ENCODE measurements at places on chromosomes 4 and X.

DNA sequence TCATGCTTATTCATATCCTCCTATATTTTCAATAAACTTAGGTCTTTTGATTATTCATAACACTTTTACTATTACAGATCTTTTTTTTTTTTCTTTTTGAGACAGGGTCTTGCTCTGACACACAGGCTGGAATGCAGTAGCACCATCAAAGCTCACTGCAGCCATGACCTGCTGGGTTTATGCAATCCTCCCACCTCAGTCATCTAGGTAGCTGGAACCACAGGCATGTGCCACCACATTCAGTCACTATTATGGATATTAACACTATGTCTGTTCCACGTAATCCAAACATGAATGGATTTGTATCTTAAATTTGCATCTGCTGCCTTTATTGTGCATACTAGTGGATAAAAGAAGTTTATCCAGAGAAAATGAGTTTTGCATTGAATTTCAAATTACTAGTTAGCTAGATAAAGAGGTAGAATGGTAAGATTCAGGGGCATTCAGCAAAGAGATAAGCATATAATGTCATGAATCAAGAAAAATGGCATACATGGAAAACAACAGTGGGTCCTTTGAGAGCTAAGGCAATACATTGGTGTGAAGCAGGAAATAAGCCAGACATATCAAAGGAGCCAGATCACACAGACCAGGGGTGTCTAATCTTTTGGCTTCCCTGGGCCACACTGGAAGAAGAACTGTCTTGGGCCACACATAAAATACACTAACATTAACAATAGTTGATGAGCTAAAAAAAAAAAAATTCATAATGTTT, 13.9 kb downstream of the ANAPC10 start:
- DNase-seq = no peak

DNA sequence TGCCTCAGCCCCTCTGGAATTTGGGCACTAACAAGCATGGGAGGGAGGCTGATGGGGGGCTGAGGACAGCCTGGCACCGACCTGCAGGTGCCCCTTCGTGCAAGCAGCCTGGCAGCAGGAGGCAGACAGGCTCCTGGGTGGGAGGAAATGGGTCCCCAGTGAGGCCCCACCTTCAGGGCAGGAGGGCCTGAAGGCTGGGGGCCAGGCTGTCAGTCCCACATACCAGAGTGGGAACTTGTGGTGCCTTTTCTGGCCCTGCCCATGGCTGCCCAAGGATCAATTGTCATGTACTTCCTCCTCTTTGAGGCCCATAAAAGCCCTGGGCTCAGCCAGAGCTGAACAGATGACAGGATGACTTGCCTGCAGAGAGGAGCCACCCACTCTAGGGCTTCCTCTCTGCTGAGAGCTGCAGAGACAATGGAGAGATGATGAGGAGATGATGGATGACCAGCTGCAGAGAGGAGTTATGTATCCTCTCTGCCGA, 141.0 kb downstream of the PDHA2 start:
- DNase-seq = no peak

DNA sequence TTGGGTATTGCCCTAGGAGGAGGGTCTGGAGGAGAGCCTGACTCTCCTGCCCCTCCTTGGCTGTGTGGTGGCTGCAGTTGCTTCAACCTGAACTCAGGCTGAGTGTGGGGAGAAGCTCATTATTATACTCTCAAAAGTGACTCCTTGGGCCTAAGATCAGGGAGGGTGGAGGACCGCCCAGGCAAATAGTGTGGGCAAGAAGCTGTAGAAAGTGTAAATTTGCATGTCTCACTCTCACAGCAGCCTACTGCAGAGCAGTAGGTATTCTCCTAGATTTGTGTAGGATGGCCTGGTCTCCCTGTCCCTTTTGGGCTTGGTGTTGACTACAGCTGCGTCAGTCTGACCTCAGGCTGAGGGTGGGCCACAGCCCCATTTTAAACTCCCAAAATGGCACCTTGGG, 156.1 kb downstream of the ZNF330 start:
- no peak for DNase-seq

DNA sequence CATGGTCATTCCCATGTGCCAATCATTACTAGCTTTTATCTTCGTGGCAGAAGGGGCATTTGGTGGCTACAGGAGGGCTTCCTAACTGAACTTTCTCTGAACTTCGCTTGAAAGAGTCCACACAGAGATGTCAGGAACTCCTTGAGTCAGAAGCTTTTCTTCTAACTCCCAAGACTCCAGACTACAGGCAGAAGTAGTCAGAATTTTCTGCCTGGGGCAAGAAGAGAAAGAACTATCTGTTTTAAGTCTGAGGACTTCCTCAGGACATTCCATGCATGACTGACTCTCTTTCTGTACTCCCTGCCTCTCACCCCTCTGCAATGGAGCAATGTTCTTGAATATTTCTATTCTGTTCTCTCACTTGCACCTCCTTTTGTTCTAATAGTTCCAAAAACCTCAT, 170.5 kb upstream of the TBC1D9 start:
- no peak for DNase-seq

DNA sequence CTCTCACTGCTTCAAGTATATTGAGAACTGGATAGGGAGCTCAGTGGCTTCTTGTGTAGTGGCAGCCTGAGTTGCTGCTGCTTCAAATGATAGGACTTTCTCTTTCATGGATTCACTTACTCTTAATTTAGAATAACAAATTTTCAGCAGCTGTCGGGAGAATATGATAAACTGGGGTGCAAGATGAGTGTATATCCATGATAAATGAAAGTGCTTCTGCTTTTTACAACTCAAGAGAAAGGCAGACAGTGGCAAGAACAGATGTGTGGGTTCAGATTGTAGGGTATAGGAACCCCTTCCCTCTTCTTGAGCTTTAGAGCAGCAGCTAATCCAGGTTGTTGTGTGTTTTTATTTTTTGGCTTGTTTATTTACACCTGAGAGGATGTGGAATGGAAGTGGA, 1.0 kb downstream of the SH3BGRL start:
- no peak for DNase-seq

DNA sequence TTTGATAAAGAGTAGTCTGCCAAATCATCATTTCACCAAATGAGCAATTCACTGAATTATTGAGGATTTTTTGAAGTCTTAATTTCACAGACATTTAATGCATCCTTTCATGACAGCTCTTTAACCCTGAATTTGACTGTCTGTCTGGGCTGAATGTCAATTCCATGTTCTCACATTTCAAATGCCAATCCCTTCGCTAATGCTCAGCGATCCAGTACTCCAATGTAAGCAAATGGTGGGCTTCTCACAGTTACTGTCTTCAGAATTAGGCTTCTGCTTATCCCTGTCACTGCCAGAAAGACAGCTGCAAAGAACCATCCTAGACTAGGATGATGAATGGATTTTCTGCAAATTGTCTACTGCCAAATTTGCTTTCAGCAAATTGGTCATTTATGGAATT, 36.2 kb upstream of the USP38 start:
- DNase-seq = no peak

GRCh38 chr4:2082118-2082517, 23.0 kb downstream of the NAT8L start:
- no peak for DNase-seq

- DNase-seq = no peak
Observed at GRCh38 chr4:93103042-93103441, 725.5 kb upstream of the ATOH1 start.

DNA sequence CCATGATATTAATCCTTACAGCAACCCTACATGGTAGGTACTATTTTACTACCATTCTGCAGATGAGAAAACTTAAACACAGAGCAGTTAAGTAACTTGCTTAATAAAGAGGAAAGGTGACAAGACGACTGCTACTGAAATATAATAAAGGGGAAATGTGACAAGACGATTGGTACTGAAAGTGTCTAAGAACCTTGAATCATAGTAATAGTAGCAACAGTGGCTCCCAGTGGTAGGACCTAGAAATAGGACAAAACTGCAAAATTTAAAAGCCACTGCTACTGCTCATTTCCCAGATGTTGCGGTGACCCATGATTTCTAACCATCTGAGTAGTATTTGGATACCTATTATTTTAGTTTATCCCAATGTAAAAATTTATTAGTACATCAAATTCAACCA, 89.5 kb downstream of the TASL start:
- DNase-seq = no peak

GRCh38 chrX:103503853-103504207, 15.5 kb downstream of the RAB40A start:
- no peak for DNase-seq

DNA sequence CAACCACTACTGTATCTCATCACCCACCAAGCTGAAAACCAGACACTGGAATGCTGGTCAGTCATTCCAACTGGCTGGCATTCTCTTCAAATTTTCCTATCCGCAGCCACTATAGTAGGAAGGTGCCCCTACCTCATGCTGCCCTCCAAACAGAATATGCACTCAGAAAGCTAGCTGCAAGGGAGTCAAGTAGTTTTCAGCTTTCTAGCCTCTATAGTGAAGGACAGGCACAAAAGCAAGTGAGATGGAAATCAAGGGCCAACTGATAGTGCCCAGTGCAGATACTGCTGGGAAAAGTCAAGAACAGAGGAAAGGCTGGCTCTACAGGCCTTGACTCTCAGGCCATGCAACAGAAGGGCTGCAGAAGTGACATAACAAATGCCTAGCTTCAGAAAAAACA, 47.2 kb downstream of the BCOR start:
- no peak for DNase-seq

GRCh38 chr4:93416344-93417128, 412.0 kb upstream of the ATOH1 start:
- no peak for DNase-seq

DNA sequence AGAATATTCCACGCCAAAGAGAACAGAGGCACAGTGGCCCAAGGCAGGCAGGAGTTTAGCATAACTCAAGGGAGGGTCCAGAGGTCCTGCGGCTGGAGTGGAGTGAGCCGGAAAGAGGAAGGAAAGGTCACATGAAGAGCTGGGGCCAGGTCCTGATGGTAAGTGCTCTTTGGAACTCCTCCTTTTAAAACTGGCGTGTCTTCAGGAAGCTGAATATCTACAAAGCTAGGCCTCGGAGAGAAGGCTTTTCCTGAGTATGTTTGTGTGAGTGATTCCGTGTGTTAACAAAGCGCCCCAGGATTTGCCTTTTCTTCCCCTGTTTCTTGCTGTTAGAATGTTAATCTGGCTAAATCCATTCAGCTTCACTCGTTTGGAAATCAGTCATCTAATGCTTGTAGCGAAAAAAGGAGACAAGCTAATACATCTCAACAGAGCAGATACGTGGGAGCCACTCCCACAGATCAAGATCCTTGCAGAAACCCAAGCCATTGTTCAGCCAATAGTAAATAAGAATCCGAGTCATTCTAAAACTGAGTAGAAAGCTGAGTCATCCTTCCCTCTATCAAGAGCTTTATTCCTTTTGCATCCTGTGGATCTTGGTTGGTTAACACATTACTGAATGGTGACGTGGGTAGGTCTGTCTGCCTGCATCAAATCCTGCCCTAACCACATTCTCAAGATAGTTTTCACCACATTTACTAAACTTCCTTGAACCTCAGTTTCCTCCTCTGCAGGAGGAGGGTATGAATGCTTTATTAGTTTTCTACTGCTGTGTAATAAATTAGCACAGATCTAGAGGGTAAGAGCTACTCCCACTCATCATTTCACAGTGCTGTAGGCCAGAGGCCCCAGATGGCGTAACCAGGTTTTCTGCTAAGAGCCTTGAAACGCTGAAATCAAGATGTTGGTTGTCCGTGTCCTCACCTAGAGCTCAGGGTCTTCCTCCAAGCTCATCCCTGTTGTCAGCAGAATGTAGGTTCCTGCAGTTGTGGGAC, 43.2 kb upstream of the RBM47 start:
- DNase-seq = peak; percentile 28

DNA sequence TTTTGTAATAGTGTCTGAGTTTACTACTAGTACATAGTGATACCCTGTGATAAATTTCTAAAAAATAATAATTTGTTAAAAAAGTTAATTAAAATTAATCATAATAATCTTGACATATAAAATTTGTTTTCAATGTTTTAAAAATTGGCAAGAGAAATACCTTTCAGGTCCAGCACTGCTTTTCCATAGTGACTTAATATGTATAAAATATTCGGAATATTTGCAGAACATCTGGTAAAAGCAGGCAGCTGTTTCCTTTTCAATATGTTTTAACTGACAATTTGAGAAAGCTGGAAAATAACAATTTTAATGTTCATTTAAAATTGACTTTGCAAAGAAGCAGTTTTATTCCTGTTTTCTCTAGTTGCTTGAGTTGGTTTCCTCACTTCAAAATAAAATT, 17.6 kb upstream of the GK2 start:
- DNase-seq = no peak

- no peak for DNase-seq
Observed at GRCh38 chrX:110258552-110258951, 59.3 kb downstream of the AMMECR1 start.

DNA sequence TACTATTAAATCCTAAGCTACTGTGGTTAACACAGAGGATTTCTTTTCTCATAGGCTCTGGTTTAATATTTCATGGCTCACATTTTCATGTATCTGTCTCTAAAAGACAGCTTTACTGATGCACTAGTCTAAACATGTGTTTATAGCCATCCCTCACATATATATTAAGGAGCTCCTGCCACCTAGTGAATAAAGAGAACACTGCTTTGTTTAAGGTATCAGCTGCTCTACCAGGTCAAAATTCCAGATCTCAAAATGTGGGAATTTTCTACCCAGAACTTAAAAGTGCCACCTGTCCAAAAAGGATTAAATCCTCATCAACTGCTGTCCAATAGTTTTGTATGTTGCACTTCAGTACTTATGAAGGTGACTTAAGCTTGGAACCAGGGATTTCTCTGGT, 188.5 kb upstream of the TEX13C start:
- no peak for DNase-seq

DNA sequence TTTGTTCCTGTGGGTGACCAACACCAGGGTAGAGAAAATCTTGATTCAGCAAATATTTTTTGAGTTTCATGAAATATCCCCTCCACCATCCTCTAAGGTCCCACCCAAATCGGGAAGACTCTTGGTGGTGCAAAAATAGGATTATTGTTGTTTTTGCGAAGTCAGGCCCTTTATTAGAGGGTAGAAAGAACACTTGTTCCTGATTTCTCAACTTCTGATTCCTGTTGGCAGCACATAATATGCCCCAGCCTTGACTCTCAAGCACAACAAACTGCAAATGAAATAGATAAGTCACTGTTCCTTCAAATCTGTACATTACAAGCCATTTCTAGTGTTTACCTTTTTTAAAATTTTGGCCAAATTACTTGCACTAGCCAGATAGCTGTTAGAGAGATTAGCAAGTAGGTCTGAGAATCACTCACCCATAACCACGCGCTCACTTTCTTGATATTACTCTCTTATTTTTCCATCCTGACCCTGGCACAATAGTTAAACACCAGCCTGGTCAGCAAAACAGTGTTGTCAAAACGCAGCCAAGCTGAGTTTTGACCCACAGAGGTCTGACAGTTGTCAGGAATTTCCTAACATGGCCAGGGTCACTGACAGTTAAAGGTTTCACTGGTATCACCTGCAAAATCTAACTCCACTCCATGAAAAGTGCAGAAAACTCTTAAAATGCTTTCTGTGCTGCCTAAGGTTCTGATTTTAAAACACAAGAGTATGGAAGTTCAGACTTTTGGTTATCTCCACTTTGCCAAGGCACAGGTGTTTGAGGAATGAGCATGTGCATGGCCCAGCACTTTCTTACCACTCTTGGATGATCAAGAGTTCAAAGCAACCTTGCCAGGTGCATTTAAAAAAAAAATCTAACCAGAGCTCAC, 69.8 kb downstream of the RBM47 start:
- DNase-seq = no peak

Data from CD4-positive, alpha-beta T cell treated with Interleukin-15 for 4 hours (primary cell).